Stimulated activated CD4-positive, alpha-beta T cell treated with anti-CD3 and anti-CD28 coated beads, Interleukin-1b, Interleukin-23, amount 100 ng/mL, for 48 hours (primary cell): ENCODE measurements at places on chromosomes 16 and 17.
A peak's percentile ranks its signal among the peaks of the same experiment; 100 is the strongest.

- peak; percentile 44 for DNase-seq
Observed at GRCh38 chr16:87560428-87561199, 41.7 kb upstream of the JPH3 start.

DNA sequence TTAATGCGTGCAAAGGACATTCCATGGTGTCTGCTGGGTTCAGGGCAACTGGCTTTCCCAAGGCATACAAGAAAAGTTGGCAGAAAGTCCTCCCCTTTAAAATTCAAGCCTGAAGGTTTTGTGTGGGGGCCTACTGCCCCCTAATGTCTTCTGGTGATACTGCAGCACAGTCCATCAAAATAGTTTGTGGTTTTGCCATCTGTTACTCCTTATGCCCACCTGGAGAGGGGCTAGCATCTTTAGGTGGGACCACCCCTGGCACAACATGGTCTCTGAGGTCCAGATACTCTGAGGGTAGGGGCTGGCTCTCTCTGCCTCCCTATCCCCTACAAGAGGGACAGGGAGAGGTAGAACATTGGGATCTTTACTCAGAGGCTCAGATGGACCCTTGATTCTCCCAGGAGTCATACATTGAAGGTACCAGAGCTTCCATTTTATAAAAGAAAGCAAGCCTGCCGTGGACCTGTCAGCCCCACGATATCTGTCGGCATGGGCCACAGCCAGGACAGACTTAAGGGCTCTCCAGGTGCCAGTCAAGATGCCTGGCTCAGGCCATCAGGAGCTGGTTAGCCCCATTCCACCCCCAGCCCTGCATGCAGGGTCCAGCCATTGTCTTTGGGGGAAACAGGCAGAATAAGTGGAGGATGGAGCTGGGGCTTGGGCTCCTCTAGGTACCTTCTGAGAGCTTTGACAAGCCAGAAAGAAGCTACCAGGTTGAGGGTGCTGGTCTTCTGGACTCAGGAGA lies 6.3 kb downstream of the ESRP2 start:
- DNase-seq = no peak

DNA sequence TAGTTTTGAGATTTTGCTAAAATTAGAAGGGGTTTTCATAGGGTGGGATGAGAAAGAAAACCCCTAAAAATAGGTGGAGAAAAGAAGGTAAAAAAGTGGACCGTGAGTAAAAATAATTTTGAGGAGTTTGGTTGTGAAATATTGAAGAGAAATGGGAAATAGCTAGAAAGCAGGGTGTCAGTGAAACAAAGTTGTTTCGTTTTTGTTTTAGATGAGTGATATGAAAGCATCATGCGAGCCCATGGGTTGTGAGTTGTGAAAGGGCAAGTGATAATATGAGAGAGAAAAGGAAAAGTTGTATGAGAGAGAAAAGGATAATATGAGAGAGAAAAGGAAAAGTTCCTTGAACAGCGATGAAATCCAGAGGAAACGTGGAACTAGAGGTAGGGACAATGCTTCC lies 7.3 kb upstream of the SMIM36 start:
- DNase-seq = no peak

DNA sequence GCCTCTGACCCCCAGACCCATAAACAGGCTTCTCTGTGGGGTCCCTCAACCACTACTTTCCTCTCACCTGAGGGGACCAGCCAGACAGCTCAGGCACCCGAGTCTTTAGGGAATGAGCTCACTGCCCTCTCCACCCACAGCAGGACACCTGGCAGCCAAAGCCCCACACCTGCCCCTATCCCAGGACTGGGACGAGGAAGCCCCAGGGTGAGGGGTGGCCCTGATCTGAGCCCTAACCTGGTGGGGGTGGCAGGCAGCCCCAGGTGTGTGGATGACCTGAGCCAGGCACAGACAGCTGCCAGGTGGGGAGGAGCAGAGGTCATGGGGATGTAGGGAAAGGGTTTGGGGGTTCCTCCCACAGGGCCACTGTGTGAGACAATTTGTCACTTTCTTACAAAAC lies 1.7 kb upstream of the TEX19 start:
- DNase-seq = no peak

DNA sequence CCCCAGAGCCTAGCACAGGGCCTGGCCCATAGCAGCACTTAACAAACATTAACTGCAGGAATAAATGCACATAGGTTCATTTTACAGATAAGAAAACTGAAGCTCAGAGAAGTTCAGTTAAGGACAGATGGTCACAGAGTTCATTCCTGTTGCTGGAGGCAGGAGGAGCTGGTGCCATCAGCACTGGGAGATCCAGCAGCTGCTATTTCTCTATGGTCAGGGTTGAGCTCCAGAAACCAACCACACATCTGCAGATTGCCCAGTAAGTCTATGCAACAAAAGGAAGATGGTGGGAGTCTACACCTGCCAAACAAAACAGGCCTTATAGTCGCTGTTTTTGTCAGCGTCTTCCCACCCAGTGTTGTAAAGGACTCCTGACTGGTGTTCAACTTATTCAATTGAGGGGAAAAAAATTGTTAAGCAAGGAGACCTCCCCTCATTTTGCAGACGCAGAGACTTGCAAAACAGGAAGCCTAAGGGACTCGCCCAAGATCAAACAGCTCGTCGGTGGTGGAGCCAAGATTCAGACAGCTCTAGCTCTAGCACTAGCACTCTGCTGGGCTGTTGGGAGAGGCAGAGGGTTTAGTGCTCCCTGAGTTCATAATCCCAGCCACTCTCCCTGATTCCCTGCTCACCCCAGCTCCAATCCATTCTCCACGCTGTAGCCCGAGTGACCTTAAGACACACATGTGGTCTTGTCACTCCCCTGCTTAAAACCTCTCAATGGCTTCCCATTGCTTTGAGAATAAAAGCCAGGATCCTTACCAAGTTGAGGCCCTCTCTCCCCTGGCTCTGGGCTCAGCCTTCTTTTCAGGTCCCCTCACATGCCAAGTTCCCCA lies 9.0 kb downstream of the NOG start:
- DNase-seq = no peak

DNA sequence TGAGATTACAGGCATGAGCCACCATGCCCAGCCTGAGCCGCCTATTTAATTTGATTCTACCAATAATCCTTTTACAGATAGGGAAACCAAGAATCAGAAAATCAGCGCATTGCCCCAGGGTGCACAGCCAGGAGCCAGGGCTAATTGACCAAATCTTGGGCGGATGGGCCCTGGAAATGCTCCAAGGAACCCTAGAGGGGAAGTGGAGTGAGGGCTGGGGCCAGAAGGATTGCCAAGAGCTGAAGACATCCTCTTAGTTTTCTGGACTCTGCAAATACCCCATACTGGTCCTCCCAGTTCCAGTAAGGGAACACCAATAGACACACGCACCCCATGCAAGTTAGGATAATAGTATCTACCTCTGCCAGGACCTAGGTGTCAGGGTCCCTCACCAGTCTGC lies 3.8 kb downstream of the FHOD1 start:
- no peak for DNase-seq

- DNase-seq = peak; percentile 47
Observed at GRCh38 chr17:76145231-76146052, 4.4 kb upstream of the FOXJ1 start.

- DNase-seq = no peak
Observed at GRCh38 chr16:69566981-69567680, 1.4 kb downstream of the NFAT5 start.

DNA sequence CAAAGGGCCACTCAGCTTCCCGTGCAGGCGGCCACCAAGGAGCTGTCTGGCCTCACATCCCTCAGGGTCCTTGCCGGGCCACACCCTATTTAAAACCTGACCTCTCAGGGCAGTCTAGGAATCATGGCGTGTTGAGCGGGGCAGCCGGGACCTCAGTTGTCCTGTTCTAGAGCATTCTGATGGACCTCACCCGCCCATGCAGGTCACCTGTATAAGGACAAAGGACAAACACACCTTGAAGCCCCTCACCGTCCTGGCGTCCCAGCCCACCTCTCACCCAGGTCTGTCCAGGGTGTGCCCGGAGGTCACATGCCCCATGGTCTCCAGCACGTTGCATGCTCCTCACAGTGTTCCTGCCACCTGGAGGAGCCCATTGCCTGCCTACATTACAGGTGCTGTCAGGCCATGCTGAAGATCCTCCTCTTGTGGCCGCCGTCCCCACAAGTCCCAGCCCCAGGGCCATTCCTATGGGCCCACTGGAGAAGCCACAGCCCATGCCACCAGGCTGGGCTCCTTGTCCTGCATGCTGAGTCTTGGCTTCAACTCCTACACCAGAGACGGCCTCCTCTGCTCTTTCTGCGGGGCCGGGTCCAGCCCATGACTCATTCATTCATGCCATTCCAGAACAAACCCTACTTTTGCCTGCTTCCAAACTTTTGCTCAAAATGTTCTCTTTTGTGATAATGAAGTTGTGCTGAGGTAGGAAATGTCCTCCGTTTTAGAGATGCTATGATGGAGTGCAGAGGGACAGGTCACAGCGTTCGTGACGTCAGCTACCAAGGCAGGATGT lies 46.3 kb downstream of the PEMT start:
- DNase-seq = no peak

- no peak for DNase-seq
Observed at GRCh38 chr17:83186751-83187421, 107.5 kb downstream of the METRNL start.

GRCh38 chr17:72422505-72423285 lies 301.9 kb downstream of the SOX9 start:
- peak; percentile 46 for DNase-seq

DNA sequence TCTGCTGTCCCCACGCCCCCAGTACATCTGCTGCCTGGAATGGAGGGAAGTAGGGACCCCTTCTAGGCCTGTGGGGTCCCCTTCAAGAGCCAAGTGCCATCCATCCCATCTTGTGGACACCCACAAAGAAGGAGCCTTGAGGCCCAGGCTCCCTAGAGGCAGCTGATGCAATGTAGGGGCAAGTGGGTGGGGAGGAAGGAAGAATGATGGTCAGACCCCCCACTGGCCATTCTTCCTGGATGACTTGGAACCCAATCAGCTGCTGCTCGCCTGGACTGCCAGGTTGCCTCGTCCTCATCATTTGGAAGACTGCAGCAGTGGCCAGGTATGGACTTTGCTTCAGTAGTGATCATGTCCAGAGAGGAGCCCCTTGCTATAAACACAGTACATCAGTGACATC lies 48.9 kb downstream of the SMPD3 start:
- DNase-seq = no peak

DNA sequence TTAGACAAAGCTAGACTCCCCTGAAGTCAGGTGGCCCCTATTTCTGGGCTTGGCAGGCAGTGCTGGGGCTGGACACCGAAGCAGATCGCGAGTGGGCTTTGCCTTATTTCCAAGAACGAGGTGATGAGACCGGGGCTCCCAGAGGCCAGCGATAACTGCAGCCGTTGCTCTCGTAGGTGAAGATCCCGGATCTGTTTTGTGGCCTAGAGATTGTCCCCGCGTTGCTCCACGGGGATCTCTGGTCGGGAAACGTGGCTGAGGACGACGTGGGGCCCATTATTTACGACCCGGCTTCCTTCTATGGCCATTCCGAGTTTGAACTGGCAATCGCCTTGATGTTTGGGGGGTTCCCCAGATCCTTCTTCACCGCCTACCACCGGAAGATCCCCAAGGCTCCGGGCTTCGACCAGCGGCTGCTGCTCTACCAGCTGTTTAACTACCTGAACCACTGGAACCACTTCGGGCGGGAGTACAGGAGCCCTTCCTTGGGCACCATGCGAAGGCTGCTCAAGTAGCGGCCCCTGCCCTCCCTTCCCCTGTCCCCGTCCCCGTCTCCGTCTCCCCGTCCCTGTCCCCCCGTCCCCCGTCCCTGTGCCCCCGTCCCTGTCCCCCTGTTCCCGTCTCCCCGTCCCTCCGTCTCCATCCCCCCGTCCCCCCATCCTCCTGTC lies 1.5 kb upstream of the TBCD start:
- no peak for DNase-seq

DNA sequence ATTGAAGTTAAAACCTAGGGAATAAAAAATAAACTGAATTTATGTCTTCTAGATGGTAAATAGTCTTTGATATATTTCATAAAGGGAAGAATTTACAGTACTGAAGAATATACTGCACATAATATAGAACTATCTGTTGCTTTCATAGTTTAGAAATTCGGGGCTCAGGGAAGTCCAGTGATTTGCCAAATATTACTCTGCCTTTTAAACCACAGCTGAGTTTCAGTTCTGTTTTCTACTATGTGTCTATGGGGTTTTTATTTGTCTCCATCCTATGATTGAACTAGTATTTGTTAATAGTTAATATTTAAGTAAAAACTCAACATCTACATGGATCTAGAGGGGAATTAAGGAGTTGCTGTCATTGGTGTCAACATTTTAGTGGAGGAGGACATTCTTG lies 715.0 kb upstream of the CDH8 start:
- DNase-seq = no peak
